ENCODE measurements at places on chromosomes 2 and 18. TPM values are rescaled to one million over a fixed set of nuclear protein-coding genes. Genes with fewer than 3 reads are reported as not detected.

The LRRC30 gene
- total RNA-seq, result not detected

The FHL2 gene
- 751 TPM for total RNA-seq

The RASGRP3 gene
- total RNA-seq, result 2.4 TPM

The CD302 gene
- total RNA-seq, result 3.8 TPM

The PDE1A gene
- total RNA-seq, result 203 TPM

The FAM110C gene
- total RNA-seq, result 31.4 TPM

The ARHGEF33 gene
- 0.99 TPM for total RNA-seq

The UGT1A8 gene
- total RNA-seq, result 0.35 TPM

All from renal cortical epithelial cell (primary cell).